ENCODE measurements at places on chromosomes 5 and 9.

GRCh38 chr5:64952951-64953673 lies 184.4 kb downstream of the CWC27 start:
- no peak for DNase-seq

GRCh38 chr5:41707853-41708603 lies 162.2 kb downstream of the OXCT1 start:
- no peak for DNase-seq

GRCh38 chr5:133524666-133525065 lies 87.7 kb downstream of the FSTL4 start:
- DNase-seq, result no peak

DNA sequence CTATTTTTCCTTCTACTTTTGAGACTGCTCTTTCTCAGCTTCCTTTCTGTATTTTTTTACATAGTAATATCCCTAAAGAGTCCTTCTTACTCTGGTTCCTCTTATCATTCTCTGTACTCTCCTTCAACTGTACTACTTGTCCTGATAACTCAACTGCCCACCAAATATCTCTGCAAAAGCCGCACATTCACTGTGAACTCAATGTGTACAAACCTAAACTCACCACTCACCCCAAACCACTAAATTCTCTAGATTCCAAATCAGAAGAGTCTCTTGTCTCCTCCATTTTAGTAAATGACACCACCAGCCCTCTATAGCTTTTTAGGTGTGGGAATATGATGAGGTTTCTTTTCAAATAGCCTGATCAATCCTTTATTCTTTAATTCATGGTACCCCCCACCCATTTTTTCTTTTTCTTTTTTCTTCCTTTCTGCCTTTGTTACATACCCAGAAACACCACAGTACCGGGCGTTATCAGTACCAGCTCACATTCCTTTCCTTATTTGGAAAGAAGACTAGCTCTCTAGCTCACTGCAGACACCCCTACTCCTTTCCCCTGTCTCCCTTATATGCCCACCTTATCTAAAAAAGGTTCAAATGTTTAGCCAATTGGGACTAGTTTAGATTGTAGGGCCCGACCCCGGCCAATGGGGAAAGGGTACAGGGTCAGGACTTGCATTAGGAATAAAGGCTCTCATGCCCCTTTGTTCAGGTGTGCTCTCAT lies 63.1 kb upstream of the RANBP6 start:
- DNase-seq, result no peak

DNA sequence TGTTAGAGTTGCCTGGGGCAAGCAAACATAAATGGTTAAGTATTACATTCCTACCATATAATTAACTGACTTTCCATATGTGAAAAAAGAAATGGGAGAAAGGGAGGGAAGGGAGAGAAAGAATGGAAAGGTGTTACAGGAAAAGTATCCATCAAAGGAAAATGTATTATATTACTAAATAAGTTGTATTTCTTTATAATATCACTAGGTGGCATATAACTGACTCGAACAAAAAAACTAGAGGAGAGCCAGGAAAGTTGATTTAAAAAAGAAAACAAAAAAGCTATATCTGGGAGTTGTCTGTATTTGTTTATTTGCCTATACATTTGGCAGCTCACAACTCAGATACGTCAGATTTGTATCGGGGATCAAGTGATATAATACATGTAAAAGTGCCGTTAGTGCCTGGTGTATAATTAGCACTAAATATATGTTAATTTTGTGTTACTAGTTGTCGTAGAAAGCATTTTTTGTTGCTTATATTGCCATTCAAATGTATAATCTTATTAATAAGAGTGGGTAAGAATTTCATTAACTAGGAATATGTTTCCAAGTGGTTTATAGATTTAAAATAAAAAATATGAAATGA lies 59.6 kb upstream of the ADAMTS19 start:
- no peak for DNase-seq

- no peak for DNase-seq
Measured at GRCh38 chr5:34715711-34716110, 59.6 kb downstream of the RAI14 start.

DNA sequence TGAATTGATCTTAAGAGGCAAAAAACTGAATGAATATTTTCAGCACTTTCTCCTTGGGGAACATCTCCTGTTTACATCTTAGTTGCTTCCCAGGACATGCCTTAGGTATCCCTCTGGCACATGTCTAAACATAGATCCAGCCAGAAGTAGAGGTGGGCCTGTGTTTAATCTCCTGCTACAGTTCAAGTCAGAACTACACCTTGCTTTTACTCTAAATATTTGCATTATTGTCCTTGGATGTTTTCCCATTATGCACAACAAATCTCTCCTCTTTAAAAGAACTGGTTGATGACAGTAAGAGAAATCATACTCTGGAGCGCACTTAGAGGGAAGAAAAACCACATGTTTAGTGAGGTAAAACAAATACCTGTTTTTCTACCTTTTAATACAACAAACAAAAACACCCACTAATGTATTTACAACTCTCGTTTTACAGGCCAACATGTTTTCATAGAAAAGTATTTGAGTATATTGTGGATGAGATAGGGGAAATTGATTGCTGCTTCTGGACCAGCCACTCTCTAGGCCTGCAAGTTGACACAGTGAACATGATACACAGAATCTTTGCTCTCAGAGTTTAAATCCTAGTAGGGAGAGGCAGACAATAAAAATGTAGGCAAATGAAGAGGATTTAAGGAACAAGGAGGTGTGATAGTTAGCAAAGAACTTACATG lies 32.3 kb downstream of the TNFAIP8 start:
- DNase-seq, result no peak

DNA sequence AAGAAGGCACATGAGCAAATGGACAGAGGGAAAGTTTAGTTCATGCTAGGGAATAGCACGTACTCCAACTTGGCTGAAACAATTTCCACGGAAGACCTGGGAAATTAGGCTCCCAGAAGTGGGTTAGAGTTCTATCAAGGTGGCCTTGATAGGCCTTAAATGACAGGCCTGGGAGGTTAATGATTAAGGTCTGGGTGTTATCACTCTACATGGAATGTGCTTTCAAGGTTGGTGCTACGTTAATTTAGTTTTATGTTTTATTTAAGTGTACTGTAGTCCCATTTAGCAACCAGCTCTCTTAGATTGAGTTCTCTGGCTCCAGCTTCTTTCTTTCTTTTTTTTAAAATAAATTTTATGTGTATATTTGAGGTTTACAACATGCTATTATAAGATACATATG lies 121.4 kb upstream of the MEF2C start:
- DNase-seq, result no peak

- DNase-seq, result no peak
Measured at GRCh38 chr9:4831119-4831518, 38.4 kb downstream of the RCL1 start.

- DNase-seq, result no peak
Measured at GRCh38 chr5:56161927-56162326, 71.2 kb downstream of the ANKRD55 start.

DNA sequence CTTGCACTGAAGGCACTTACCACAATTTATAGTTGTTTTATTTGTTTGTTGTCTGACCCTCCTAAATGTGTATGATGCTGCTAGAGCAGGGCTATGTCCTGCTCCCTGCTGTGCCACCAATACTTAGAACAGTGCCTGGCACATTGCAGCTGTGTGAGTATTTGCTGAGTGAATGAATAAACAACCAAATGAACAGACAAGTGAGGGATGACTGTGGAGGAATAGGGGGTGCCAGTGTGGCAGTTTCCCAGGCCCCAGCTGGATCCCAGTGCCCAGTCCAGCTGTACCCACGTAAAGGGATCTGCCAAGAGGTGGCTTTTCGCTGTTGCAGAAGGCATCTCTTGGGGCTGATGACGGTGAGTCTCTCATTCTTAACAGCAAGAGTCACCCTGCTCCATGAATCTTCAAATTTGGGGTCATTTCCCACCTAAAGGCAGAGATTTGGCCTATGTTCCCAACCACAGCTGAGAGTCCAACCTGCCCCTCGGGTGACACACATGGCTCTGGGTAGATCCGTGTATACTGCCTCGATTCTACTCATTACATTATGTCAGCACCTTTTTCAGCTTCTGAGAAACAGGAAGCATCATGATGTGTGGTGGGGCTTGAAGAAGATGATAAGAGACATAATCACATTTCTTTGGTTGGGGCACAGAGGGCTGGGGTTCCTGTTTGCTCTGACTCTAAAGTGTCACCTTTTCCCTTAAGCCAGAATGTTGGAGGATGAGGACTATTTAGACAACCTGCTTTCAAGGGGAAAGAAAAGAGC lies 14.3 kb downstream of the IL5 start:
- no peak for DNase-seq

- DNase-seq, result no peak
Measured at GRCh38 chr9:84070590-84070989, 90.0 kb downstream of the RMI1 start.

DNA sequence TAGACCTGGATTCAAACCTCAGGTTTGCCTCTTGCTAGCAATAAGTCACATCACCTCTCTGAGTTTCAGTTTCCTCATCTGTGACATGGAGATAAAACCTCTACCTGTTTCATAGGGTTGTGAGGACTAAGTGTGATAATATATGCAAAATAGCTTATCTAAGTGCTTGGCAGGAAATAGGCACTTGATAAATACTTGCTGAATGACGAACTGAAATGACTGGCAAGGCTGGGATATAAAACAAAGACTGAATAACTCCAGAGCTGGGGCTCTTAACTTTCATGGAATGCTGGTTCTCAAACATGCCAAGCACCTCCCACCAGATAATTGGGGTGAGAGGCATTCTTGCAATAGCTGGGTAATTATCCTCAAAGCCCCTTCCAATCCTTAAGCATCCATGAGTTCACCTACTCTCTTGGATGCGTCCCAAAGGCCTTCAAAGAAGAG lies 87.6 kb downstream of the ADRB2 start:
- no peak for DNase-seq

DNA sequence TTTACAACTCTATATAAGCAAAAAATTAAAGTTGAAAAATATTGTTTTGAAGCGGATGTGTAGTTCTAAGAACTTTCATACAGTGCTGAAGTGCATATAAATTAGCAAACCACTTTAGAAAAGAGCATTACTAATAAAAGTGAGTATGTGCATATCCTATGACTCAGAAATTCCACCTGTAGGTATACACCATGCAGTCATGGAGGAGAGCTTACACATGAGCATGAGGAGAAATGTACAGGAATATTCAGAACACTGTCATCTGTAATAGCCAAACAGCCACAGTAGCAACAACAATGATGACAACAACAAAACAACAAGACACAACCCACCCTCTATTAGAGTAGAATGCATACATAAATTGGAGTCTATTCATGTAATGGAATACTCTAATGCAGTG lies 138.2 kb upstream of the ARRDC3 start:
- DNase-seq, result no peak

DNA sequence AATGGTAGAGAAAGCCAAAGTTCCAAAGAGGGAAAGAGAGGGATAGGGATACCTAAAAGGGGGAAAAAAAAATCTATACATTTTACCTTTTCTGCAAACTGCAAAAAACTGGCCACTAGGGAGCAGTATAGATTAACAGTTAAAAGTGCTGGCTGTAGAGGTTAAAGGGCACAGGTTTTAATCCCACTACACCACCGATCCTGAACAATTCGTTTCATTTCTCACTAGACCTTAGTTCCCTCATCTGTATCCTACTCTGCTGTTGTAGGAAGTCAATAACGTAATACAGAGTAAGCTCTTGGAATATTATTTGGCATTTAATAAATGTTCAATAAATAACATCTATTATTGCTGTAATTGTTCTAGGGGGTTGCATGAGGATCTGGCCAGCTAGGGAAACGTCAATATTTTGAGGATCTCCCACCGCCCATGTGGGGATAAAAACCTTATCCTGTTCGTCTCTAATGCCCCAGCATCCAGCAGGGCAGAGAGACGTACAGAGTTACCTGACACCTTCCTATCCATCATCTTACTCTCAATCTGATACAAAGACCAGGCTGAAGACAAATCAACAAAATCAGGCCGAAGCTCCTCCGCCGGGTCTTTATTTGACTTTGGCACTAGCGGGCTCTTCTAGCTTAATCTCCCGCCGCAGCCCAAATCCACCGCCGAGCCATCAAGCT lies 757 bp downstream of the CDC26 start:
- DNase-seq, result no peak

DNA sequence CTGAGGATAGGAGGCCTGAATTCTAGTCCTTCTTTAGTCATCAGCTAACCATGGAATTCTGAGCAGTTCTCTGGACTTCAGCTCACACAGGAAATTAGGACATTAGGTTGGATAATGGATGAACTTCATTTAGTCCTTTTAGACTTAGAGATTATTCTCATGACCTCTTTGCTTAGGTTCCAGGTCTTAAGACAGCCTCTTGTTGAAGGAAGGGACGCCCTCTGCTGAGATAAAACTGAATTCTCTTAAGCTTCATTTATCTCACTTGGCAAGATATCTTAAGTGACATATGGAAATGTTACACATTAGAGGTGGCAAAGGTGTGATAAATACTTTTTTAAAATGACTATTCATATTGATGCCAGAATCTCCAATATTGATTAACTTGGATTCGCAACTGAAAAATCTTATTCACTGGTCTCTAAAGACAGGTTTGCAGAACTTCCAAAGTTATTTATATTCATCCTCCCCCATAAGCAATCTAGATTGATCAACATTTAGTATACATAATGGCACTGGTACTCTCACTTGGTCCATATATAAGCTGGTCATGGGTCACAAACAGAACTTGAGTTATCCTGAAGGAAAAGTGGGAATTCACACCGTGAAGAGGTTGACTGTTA lies 16.9 kb upstream of the ZNF366 start:
- DNase-seq, result no peak

- no peak for DNase-seq
Measured at GRCh38 chr9:130693101-130693425, 517 bp upstream of the EXOSC2 start.

DNA sequence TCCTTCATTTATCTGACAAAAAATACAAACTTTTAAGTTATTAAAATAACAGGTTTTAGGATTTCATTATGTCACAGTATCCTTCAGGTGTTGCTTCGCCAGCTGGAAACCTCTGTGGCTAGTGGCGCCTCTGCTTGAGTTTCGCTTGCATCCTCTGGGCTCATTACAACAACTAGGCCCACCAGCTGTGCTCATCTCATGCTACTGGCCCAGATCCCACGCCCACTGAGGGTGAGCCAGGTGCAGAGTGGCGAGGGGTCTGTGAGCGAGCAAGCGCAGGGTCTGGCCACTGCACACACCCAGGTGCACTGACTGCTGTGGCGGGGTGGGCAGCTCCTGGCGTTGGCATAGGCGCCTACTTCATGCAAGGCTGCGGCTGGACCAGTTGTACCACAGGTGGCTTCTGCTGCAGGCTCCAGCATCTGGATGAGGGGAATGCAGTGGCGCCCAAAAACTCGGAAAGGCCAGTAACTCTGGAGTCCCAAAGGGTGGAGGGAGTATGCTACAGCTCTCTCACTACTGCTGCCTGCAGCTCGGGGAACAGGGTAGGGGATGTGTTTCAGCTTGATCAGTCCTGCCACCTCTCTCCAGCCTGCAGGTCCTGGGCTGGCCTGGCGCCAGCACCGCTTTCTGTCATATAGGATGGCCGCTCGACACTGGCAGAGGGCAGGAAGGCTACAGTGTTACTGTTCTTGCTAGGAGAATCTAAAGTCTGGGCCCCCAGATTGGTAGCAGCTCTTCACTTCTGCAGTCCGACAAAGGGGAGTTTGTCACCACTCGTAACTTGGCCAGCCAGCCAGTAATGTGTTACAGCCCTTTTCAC lies 452.1 kb downstream of the TUSC1 start:
- no peak for DNase-seq

GRCh38 chr9:77881111-77881510 lies 150.5 kb downstream of the GNAQ start:
- no peak for DNase-seq

Data from activated naive CD4-positive, alpha-beta T cell treated with anti-CD3 and anti-CD28 coated beads, Interleukin-2, amount 50 U/mL, for 16 hours (primary cell).